Motor neuron (in vitro differentiated cells): ENCODE measurements at places on chromosomes 6 and 20. TPM values are rescaled to one million over a fixed set of nuclear protein-coding genes. Genes with fewer than 3 reads are reported as not detected.
A peak's percentile ranks its signal among the peaks of the same experiment; 100 is the strongest.

GRCh38 chr6:18741741-18742140 is 354.6 kb downstream of the RNF144B start:
- no peak for ATAC-seq

Gene SLC17A2
- total RNA-seq = not detected in 2 replicates

Gene EMILIN3
- 0.71 and 1.3 TPM in 2 replicates for total RNA-seq

DNA sequence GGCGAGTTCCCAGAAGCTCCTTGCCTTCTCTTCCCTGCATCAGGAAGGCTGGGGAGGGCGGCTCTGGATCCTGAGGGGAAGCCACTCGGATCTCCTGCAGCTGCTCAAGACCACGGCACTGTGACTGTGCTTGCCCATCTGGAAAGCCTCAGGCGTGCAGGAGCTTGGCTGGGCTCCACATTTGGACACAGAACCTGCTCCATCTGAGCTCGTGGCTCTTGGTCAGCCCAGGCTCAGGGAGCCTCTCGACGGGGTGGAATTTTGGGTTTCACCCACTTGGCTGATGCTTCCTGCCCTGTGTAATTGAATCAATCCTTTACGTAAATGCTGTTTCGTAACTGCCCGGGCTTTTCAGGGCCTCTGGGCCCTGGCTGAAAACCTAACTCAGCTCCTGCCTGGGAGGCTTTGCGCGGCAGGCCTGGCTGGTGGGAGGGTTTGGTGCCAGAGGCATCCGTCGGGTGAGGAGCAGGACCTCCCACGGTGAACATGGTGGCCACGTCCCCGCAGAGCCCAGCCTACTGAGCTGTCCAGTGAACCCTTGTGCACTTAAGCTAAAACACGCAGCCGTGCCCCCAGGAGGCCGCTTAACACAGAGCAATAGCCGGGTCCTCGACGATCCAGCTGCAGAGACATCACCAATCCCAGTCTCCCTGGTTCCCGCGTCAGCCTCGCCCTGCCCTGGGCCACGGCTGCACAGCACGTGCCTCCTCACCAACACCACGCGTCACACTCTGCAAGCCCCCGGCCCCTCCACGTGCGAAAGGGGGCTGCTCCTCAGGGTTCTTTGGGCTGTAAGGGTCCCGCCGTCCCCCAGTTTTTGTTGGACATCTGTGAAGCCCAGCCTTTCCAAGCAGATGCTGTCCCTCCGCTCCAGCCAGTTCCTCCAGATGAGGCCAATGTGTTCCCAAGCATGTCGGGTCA is 241.0 kb downstream of the DLL1 start:
- no peak for ATAC-seq

Gene QKI
- total RNA-seq = 126 and 140 TPM in 2 replicates

GRCh38 chr6:125201961-125202729 is 48.6 kb downstream of the TPD52L1 start:
- ATAC-seq = peak; percentile 68

DNA sequence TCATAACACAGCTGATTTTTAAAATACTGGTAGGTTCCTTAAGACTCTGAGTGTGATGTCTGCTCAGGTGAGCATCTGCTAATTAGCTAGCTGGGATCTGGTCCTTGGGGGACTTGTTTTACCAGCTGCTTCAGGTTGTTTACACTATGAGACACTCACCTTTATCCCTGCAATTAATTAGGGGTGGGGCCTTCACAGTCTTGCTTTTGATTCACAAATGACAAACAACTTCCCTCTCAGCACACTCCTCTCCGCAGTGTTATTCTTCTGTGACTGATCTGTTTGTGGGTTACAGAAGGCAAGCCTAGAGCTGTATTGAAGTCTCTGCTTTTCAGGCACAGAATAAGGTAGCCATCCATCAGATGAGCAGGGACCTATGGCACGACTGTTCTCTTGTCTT is 62.0 kb upstream of the CD83 start:
- no peak for ATAC-seq

- no peak for ATAC-seq
Measured at GRCh38 chr20:38095017-38095686, 61.6 kb downstream of the RPRD1B start.

GRCh38 chr6:21611485-21611884 is 17.9 kb downstream of the SOX4 start:
- ATAC-seq = no peak

- ATAC-seq = no peak
Measured at GRCh38 chr6:169513478-169514193, 188.2 kb downstream of the WDR27 start.
